ENCODE measurements at places on chromosomes 16 and 17.
A peak's percentile ranks its signal among the peaks of the same experiment; 100 is the strongest.

GRCh38 chr17:55859301-55859795, 108.5 kb downstream of the PCTP start:
- no peak overlapping the region for H3K27ac ChIP-seq
- H3K36me3 ChIP-seq, result no peaks in the 10 kb centered on the region
- H3K27me3 ChIP-seq, result no peaks in the 10 kb centered on the region
- H3K4me1 ChIP-seq, result no peaks in the 10 kb centered on the region
- no peak for DNase-seq

DNA sequence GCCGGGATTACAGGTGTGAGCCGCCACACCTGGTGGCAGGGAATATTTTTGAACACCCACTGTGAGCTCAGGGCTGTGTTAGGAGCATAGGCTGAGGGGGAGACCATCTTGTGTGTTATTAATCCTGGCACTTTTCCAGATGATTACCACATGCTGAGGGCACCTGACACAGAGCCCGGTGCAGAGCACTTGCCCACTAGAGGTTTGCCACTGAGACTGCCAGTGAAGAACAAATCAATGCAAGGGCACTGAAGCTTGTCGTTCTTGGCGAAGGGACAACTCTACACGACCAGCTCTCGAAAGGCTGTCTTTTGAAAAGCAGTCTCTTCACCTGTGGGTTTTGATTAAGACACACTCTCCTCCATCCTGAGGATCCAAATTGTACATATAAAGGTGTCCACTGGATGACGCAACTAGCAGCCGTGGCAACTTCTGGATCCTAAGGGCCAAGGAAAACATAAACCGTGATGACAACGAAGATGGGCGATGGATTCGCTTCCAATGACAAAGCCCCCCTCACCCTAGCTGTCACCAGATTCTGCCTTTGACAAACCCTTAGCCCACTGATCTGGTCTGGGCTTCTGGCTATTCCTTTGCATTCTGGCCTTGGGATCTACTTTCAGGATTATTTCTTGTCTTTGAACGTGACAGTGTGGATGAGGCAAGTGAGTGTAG, 28.7 kb downstream of the WIPI1 start:
- DNase-seq, result no peak
- no peak overlapping the region for H3K27ac ChIP-seq
- peaks cover 3% of the 10 kb centered on the region for H3K36me3 ChIP-seq
- no peaks in the 10 kb centered on the region for H3K27me3 ChIP-seq

GRCh38 chr16:14377326-14377725, 252.7 kb downstream of the PARN start:
- no peak overlapping the region for H3K4me3 ChIP-seq
- no peaks in the 10 kb centered on the region for H3K27me3 ChIP-seq
- no peaks in the 10 kb centered on the region for H3K4me1 ChIP-seq
- H3K27ac ChIP-seq, result no peak overlapping the region
- H3K36me3 ChIP-seq, result no peaks in the 10 kb centered on the region

DNA sequence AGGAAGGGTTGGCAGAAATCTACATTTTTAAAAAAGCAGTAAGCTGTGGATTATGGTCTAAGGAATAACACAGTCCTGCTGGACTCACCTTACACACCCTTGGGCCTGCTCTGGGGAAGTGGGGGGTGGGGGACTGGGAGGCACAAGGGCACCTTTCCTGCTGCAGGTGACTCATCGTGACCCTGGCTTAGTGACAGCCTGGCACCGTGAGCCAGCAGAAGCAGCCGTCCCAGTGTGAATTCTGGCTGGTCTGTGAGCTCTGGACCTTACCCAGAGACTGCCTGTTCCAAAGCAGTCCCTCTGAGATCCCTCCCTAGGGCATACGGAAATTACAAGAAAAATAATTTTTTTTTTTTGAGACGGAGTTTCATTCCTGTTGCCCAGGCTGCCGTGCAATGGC, 4.2 kb upstream of the CRK start:
- H3K27ac ChIP-seq, result no peak overlapping the region
- no peaks in the 10 kb centered on the region for H3K4me1 ChIP-seq
- DNase-seq, result no peak
- H3K27me3 ChIP-seq, result no peaks in the 10 kb centered on the region

DNA sequence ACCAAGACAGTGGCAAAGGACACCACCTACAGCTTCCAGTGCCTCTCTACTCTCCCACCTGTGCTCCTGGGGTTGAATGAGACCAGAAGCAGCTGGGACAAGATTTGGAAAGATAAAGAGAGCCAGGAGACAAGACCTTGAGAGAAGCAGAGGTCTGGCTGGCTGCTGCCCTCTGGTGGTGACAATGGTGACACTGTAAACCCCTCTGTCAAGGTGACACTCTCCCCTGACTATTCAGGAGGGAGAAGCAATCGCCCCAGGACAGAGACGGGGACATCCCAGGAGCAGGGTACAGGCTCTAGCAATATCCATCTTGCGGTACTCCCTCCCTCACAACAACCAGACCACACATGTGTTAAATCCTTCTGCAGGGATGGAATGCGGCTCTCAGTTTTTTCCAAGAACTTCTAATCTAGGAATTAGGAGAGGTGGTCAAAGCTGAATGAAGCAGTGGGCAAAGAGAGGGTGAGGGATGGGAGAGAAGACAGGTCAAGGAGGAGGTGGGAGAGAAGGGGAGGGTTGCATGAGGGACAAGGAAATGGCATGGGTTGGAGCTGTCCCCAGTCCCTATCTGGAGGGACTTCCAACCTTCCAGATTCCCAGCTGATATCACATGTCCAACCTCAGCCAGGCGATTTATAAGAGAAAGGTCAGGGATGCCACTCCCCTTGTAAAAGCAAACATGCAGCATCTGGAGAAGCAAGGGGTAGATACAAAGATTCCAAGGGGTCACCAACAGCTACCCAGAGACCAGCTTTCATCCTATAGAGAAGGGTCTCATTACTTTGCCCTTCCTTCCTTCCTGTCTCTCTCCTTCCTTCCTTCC, 2.9 kb downstream of the PHOSPHO1 start:
- no peaks in the 10 kb centered on the region for H3K36me3 ChIP-seq
- H3K27me3 ChIP-seq, result peaks cover 25% of the 10 kb centered on the region
- H3K4me3 ChIP-seq, result no peak overlapping the region
- DNase-seq, result no peak
- H3K27ac ChIP-seq, result no peak overlapping the region

GRCh38 chr16:50462793-50463507, 85.2 kb upstream of the NKD1 start:
- no peak overlapping the region for H3K4me3 ChIP-seq
- H3K4me1 ChIP-seq, result peaks cover 8% of the 10 kb centered on the region
- H3K27me3 ChIP-seq, result peaks cover 4% of the 10 kb centered on the region

DNA sequence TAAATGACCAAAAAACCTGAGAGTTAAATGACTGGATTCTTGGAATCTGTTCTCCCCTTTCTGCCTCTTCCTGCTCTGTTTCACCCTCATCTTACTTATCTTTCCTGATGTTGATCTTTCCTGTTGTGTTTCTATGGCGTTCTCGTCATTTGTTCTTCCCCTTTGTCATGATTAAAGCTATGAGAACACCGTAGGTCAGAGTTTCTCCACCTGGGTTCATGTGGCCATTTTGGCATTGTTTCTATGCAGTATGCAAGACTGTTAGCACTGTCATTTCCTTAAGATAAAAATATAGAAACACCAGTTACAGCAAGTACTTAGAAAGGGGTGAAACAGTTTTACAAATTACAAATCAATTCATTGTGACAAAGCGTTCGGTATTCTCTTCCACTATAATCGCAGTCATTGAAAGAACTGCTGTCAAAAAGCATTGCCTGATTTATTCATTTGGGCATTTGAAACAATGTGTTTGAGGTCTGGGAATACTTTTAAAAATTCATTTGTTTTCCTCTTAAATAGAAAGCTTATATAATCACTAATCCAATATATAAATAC, 166.0 kb downstream of the PHKB start:
- no peak overlapping the region for H3K27ac ChIP-seq
- H3K36me3 ChIP-seq, result no peaks in the 10 kb centered on the region
- H3K4me3 ChIP-seq, result no peak overlapping the region
- peaks cover 2% of the 10 kb centered on the region for H3K4me1 ChIP-seq
- H3K27me3 ChIP-seq, result no peaks in the 10 kb centered on the region
- DNase-seq, result no peak

- H3K27me3 ChIP-seq, result no peaks in the 10 kb centered on the region
- H3K4me1 ChIP-seq, result peaks cover 1% of the 10 kb centered on the region
- no peak overlapping the region for H3K4me3 ChIP-seq
- H3K27ac ChIP-seq, result no peak overlapping the region
- no peaks in the 10 kb centered on the region for H3K36me3 ChIP-seq
- no peak for DNase-seq
Measured at GRCh38 chr16:79329166-79329521, 271.4 kb downstream of the MAF start.

- H3K27ac ChIP-seq, result no peak overlapping the region
- no peaks in the 10 kb centered on the region for H3K27me3 ChIP-seq
- H3K4me3 ChIP-seq, result no peak overlapping the region
- no peak for DNase-seq
Measured at GRCh38 chr16:89335803-89336485, 118.4 kb downstream of the ZNF778 start.

DNA sequence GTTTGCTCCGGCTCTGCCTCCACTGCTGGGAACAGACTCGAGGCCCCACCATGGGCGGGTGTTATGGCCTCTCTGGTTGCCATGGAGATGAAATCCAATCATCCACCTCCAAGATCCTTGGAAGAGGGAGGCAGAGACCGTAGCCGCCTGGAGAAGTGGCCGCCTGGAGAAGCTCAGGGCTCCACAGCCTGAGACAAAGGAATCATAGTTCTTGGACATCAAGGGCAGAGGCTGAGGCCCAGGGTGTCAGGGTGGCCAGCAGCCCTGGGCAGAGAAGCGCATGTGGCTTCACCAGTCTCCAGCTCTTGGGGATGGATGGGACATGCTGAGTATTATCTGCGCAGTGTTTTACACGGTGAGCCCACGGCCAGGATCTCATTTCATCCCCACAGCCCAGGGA, 36.2 kb downstream of the ABR start:
- no peaks in the 10 kb centered on the region for H3K36me3 ChIP-seq
- no peak overlapping the region for H3K27ac ChIP-seq
- no peaks in the 10 kb centered on the region for H3K4me1 ChIP-seq
- no peaks in the 10 kb centered on the region for H3K27me3 ChIP-seq

DNA sequence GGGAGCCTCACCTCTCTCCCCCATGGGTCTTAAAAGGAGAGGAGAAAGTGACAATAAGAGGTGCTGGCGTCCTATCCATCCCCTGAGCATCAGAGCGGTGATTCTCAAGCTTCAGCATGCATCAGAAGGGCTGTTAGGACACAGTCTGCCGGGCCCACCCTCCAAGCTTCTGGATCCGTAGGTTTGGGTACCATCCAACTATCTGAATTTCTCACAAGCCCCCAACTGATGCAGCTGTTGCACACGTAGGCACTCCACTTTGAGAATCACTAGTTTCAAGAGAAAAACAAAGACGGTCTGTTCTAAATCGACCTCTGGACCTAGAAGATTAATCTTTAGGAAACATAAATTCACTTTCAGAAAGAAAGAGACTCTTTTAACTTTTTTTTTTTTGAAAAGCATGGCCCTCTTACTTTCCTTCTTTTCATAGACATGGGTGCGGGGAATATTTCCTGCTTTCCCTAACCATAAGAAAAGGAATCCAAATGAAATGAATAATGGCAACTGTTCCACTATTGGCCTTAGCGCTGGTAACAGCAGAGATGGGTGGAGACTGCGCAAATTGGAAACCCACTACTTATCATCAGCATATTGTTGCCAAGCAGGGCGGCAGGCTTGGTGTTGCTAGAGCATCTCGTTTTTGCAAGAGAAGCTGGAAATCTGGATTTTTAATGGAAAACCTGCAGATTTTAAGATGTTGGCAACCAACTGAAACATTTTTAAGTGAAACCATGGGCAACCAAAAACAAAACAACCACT, 144.4 kb downstream of the GAS7 start:
- no peak for DNase-seq
- no peaks in the 10 kb centered on the region for H3K27me3 ChIP-seq
- H3K4me3 ChIP-seq, result no peak overlapping the region
- H3K27ac ChIP-seq, result no peak overlapping the region
- no peaks in the 10 kb centered on the region for H3K4me1 ChIP-seq
- H3K36me3 ChIP-seq, result no peaks in the 10 kb centered on the region

DNA sequence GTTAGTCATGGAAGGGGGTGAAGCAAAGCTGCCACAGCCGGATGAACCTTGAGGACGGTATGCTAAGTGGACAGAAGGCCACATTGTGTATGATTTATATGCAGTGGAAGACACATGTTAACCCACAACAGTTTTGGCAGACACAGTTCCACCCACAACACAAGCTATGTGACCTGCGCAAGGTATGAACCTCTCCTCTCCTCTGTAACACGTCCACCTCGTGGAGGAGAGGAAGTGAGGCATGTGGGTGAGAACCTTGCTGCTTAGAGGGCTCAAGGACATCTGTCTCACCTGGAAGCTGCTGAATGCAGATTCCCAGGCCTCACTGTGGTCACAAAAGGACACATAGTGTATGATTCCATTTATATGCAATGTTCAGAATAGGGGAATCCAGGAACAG, 136.1 kb upstream of the PLCG2 start:
- no peaks in the 10 kb centered on the region for H3K27me3 ChIP-seq
- peaks cover 2% of the 10 kb centered on the region for H3K4me1 ChIP-seq
- no peak for DNase-seq
- H3K4me3 ChIP-seq, result no peak overlapping the region
- H3K36me3 ChIP-seq, result no peaks in the 10 kb centered on the region

DNA sequence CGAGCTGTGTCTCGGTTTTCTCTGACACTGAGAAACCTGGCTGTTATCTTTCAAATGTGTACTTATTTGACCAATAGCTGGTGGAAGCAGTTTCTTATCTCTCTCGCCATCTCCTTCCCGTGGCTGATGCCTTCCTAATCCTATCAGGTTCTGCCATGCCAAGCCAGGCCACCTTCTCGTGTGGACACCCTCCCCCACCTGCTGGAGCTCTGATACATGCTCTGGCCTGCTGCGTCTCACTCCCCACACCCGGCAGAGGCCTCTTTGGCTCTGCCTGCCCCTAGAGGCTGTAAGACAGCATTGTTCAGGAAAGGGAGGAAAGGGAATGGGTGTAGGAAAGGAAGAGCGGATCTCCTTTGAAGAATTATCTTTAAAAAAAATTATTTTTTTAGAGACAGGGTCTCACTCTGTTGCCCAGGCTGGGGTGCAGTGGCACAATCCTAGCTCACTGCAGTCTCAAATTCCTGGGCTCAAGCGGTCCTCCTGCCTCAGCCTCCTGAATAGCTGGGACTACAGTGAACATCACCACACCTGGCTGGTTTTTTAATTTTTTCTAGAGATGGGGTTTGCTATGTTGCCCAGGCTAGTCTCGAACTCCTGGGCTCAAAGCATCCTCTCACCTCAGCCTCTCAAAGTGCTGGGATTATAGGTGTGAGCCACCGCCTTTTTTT, 7.5 kb upstream of the ARMC5 start:
- DNase-seq, result no peak
- H3K4me3 ChIP-seq, result no peak overlapping the region
- H3K36me3 ChIP-seq, result no peaks in the 10 kb centered on the region
- H3K27me3 ChIP-seq, result no peaks in the 10 kb centered on the region

- no peaks in the 10 kb centered on the region for H3K27me3 ChIP-seq
- H3K36me3 ChIP-seq, result peaks cover 3% of the 10 kb centered on the region
- no peak for DNase-seq
- H3K4me3 ChIP-seq, result peak within 1 kb of the TSS; percentile 86
Measured at GRCh38 chr17:28896884-28897768, at the start of gene FLOT2. TSS of gene FLOT2 (minus strand) at chr17:28897733. CDS start at chr17:28897574, 159 bp downstream.

- no peak overlapping the region for H3K27ac ChIP-seq
- no peaks in the 10 kb centered on the region for H3K36me3 ChIP-seq
- H3K27me3 ChIP-seq, result no peaks in the 10 kb centered on the region
- H3K4me1 ChIP-seq, result no peaks in the 10 kb centered on the region
- H3K4me3 ChIP-seq, result no peak overlapping the region
Measured at GRCh38 chr16:57023541-57024249, 34.3 kb downstream of the NLRC5 start.

GRCh38 chr17:70251706-70252105, 82.4 kb downstream of the KCNJ2 start:
- H3K36me3 ChIP-seq, result no peaks in the 10 kb centered on the region
- no peaks in the 10 kb centered on the region for H3K4me1 ChIP-seq
- H3K4me3 ChIP-seq, result no peak overlapping the region
- no peaks in the 10 kb centered on the region for H3K27me3 ChIP-seq
- no peak overlapping the region for H3K27ac ChIP-seq

Data from iPS DF 6.9 (cell line).